ENCODE measurements at places on chromosomes 5 and 9. TPM values are rescaled to one million over a fixed set of nuclear protein-coding genes. Genes with fewer than 3 reads are reported as not detected.

DNA sequence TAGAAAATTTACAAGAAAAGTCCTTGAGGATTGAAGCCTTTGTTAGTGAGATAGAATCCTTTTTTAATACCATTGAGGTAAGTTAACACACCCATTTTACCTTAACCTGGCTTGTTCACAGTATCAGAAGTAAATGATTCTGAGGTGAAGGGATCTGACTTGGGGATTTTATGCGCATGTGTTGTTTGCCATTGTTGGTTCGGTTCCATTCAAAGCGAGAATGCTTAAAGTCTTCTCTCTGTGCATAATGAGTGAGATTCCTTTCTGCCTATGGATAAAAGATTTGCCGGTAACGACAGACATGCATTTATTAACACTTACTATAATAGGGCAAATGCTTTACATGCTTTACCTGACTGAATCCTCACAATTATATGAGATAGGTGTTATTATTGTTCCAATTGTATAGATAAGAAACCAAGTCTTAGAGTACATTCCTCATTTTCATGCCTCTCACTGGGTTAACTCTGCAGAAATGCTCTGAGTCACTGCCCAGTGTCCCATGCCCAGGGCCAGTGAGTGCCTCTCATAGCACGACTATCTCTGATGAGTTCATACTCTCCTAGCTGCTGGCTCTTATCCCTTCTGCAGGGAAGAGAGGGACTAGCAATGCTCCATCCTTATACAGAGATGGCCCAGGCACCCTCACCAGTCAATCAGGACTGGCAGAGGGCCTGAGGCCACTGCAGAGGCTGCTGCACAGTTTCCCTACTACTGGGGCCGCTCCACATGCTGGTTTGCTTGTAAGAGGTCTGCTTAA lies 54.4 kb downstream of the CMYA5 start:
- H3K4me1 ChIP-seq: no peaks in the 10 kb centered on the region
- no peak overlapping the region for H3K4me3 ChIP-seq
- H3K27me3 ChIP-seq: peaks cover 3% of the 10 kb centered on the region
- no peak overlapping the region for H3K27ac ChIP-seq
- DNase-seq: no peak

GRCh38 chr9:16828340-16829281 lies 41.9 kb downstream of the BNC2 start:
- H3K27me3 ChIP-seq: peaks cover 5% of the 10 kb centered on the region
- no peaks in the 10 kb centered on the region for H3K4me1 ChIP-seq
- no peak overlapping the region for H3K27ac ChIP-seq
- no peak for DNase-seq
- no peaks in the 10 kb centered on the region for H3K36me3 ChIP-seq

GRCh38 chr9:110081395-110081794 lies 126.6 kb downstream of the C9orf152 start:
- H3K4me3 ChIP-seq: no peak overlapping the region
- no peaks in the 10 kb centered on the region for H3K27me3 ChIP-seq
- peaks cover 17% of the 10 kb centered on the region for H3K4me1 ChIP-seq
- peaks cover 4% of the 10 kb centered on the region for H3K36me3 ChIP-seq
- DNase-seq: no peak

- H3K27me3 ChIP-seq: peaks cover 5% of the 10 kb centered on the region
- no peak overlapping the region for H3K4me3 ChIP-seq
- no peaks in the 10 kb centered on the region for H3K36me3 ChIP-seq
- no peaks in the 10 kb centered on the region for H3K4me1 ChIP-seq
Observed at GRCh38 chr5:67686746-67687145, 490.1 kb upstream of the CD180 start.

MPDZ gene
- total RNA-seq: not detected

GADD45G gene
- 5.1 TPM for total RNA-seq

DNA sequence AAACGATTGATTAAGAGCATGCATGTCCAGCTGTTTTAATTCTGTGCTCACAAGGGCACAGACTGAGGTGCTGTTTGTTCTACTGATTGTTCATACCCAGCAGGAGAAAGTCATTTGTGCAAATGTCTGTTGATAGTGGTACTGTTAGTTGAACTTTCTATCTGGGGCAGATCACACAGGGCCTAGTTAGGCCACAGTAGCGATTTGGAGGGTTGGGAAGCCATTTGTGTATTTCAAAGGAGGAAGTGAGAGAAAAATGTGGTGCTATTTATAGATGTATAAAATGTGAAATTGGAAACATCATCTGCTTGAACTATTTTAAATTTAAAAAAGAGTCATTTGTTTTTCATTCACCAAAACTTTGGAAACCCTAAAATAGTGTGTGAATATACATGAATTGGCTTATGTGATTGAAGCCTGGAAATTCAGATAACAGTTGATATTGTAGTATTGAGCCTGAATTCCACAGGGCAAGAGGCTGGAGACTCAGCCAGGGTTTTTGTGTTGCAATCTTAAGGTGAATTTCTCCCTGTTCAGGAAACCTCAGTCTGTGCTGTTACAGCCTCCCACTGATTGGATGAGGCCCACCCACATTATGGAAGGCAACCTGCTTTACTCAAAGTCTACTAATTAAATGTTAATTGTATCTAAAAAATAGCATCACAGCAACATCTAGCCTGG lies 162.0 kb upstream of the CDKN2B start:
- H3K4me3 ChIP-seq: no peak overlapping the region
- H3K27me3 ChIP-seq: no peaks in the 10 kb centered on the region
- H3K27ac ChIP-seq: no peak overlapping the region
- H3K4me1 ChIP-seq: peaks cover 3% of the 10 kb centered on the region
- H3K36me3 ChIP-seq: no peaks in the 10 kb centered on the region

DNA sequence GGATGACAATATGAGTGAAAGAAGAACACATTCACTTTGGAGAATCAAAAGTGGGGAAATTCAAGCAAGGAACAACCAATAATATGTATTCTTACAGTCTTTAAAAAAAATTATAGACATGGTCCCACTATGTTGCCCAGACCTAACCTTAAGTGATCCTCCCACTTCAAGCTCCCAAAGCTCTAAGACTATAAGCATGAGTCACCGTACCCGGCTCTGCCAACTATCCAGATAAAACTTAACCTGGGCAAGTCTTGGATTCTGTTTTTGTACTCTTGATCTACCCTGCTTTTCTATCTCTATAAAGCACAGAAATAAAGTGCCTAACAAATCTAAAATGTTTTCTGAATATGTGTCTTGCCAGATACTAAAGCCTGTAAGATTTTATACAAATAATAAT lies 30.9 kb downstream of the CEMIP2 start:
- H3K36me3 ChIP-seq: peaks cover 43% of the 10 kb centered on the region
- peaks cover 16% of the 10 kb centered on the region for H3K4me1 ChIP-seq
- H3K4me3 ChIP-seq: no peak overlapping the region

NMUR2 gene
- not detected for total RNA-seq

DNA sequence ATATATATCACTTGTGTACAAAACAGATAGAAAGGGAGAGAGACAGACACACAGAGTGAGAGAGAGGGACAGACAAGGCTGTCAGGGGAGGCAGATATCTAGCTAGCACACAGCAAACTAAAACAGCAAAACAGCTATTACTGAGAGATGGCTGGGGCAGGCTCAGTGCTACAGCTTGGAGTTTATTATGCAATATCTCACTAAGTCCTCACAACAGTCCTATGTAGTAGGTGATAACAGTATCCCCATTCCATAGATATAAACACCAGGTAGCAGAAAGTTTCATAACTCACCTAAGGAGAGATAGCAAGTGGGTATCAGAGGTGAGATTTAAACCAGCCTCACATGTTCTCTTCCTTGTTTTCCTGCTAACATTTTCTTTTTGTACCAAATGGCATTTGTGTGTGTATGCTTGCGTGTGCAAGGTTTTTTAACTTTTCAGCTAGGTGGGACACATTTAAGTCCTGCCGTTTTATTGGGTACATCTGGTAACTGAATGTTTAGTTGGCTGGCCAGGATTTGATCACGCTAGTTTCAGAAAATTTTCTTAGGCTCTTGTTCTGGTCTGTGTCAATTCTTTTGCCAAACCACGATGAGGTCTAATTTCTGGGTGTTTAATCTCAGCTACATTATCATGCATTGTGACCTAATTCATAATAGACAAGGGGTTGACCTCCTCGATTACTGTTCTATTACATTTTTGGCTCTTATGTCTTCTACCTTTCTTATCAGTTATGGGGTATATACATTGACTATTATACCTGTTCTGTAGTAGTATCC lies 105.1 kb downstream of the LMNB1 start:
- no peaks in the 10 kb centered on the region for H3K27me3 ChIP-seq
- H3K4me1 ChIP-seq: no peaks in the 10 kb centered on the region
- H3K36me3 ChIP-seq: no peaks in the 10 kb centered on the region
- no peak for DNase-seq
- no peak overlapping the region for H3K27ac ChIP-seq
- no peak overlapping the region for H3K4me3 ChIP-seq

DNA sequence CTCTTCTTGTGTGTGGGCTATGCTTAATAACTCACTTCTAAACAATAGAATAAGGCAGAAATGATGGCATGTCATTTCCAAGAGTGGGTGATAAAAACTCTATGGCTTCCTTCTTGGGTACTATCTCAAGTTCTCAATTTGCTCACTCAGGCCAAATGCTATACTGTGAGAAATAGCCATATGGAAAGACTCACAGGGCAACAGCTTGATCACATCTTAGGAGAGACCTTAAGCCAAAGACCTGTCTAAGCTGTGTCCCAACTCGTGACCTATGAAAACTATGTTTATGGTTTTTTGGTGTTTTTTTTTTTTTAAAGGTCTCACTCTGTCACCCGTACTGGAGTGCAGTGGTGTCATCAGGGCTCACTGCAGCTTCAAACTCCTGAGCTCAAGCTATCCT lies 2.1 kb upstream of the UIMC1 start:
- DNase-seq: no peak
- no peak overlapping the region for H3K27ac ChIP-seq
- no peaks in the 10 kb centered on the region for H3K27me3 ChIP-seq
- peaks cover 7% of the 10 kb centered on the region for H3K36me3 ChIP-seq

TMEM252 gene
- not detected for total RNA-seq

C6 gene
- not detected for total RNA-seq

DNA sequence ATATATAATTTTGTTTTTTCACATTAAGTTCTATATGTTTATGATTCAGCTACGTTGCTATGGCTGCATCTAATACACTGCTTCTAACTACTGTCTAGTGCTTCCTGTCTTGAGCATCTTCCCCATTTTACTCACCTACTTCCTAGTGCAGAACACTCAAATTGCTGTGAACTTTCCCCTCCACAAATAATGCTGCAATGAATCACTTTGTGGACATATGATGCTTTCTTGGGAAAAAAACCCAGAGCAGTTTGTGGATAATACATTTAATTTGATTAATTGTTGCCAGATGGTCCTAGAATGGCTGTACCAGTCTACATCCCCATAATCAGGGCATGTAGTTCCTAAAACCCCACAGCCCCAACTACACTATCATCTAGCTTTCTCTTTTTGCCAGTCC lies 18.5 kb downstream of the CD180 start:
- peaks cover 38% of the 10 kb centered on the region for H3K4me1 ChIP-seq
- no peaks in the 10 kb centered on the region for H3K27me3 ChIP-seq
- no peak for DNase-seq
- H3K4me3 ChIP-seq: no peak overlapping the region

DNA sequence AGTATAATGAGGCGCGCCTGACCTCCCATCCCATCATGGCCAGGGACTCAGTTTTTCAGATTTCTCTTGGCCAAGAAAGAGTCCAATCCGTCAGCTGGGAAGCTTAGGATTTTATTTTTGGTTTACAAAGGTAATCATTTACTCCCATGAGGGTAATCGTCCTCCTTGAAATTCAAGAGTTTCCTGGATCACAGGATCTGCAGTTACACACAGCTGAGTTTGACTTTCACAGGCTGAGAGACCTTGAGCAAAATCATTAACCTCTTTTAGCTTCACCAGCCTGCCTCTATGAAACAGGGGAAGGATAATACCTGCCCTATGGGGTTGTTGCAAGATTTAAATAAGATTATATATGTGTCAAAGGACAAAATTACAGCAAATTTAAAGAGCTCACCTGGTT lies 15.4 kb upstream of the AK3 start:
- H3K27ac ChIP-seq: no peak overlapping the region
- H3K4me3 ChIP-seq: no peak overlapping the region
- no peaks in the 10 kb centered on the region for H3K36me3 ChIP-seq

ANKRA2 gene
- 19.1 TPM for total RNA-seq

GRCh38 chr9:6184749-6185645 lies 30.6 kb upstream of the IL33 start:
- no peaks in the 10 kb centered on the region for H3K4me1 ChIP-seq
- DNase-seq: no peak
- no peak overlapping the region for H3K4me3 ChIP-seq
- peaks cover 7% of the 10 kb centered on the region for H3K27me3 ChIP-seq

SCGB3A2 gene
- total RNA-seq: not detected

DNA sequence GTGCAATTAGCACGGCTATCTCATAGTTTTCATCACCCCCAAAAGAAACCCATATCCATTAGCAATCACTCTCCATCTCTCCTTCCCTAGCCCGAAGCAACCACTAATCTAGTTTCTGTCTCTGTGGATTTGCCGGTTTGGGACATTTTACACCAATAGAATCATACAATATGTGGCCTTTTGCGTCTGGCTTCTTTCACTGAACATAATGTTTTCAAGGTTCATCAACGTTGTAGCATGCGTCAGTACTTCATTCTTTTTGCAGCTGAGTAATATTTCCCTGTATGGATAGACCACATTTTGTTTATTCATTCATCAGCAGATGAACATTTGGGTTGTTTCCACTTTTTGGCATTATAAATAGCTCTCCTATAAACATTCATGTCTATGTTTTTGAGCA lies 75.4 kb upstream of the TBC1D2 start:
- H3K4me1 ChIP-seq: no peaks in the 10 kb centered on the region
- H3K36me3 ChIP-seq: no peaks in the 10 kb centered on the region
- no peak overlapping the region for H3K4me3 ChIP-seq
- peaks cover 5% of the 10 kb centered on the region for H3K27me3 ChIP-seq
- H3K27ac ChIP-seq: no peak overlapping the region

- no peak for DNase-seq
- no peaks in the 10 kb centered on the region for H3K27me3 ChIP-seq
- H3K4me1 ChIP-seq: no peaks in the 10 kb centered on the region
- no peaks in the 10 kb centered on the region for H3K36me3 ChIP-seq
Observed at GRCh38 chr5:167993771-167994170, 297.7 kb upstream of the WWC1 start.

DNA sequence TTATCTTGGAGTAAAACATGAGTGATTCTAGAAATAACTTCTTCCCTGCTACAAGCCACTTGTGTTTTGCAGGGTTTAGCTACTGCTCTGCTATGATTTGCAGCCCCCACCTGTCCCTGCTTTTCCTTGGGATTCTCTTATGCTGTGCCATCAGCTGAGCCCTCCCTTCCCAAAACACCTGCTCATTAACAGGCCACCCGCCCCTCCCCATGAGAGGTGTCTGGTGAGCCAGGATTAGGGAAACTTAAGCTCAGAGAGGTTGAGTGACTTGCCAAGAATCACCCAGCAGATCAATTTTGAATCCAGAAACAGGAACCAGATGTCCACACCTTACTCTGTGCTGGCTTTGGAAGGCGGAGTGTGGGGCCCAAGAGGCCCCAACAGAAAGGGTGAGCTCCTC lies 111.7 kb upstream of the CXCL14 start:
- peaks cover 20% of the 10 kb centered on the region for H3K27me3 ChIP-seq
- no peak overlapping the region for H3K27ac ChIP-seq
- H3K4me1 ChIP-seq: no peaks in the 10 kb centered on the region
- DNase-seq: no peak
- H3K36me3 ChIP-seq: no peaks in the 10 kb centered on the region
- no peak overlapping the region for H3K4me3 ChIP-seq

GRCh38 chr9:118558026-118558425 lies 811.2 kb downstream of the BRINP1 start:
- H3K4me1 ChIP-seq: no peaks in the 10 kb centered on the region
- no peak overlapping the region for H3K4me3 ChIP-seq
- H3K27me3 ChIP-seq: no peaks in the 10 kb centered on the region
- no peak for DNase-seq
- no peaks in the 10 kb centered on the region for H3K36me3 ChIP-seq

Data from activated CD4-positive, alpha-beta memory T cell treated with anti-CD3 and anti-CD28 coated beads for 36 hours (primary cell).